ENCODE measurements at places on chromosomes 4 and X. TPM values are rescaled to one million over a fixed set of nuclear protein-coding genes. Genes with fewer than 3 reads are reported as not detected.

GRCh38 chr4:118284169-118284568, 68.6 kb downstream of the PRSS12 start:
- no peak for DNase-seq
- H3K4me3 ChIP-seq, result no peak overlapping the region
- peaks cover 20% of the 10 kb centered on the region for H3K4me1 ChIP-seq
- H3K27ac ChIP-seq, result no peak overlapping the region
- H3K36me3 ChIP-seq, result peaks cover 8% of the 10 kb centered on the region

BOD1L1 gene
- 45.7 TPM for total RNA-seq

FAT1 gene
- not detected for total RNA-seq

- H3K36me3 ChIP-seq, result no peaks in the 10 kb centered on the region
- H3K4me1 ChIP-seq, result no peaks in the 10 kb centered on the region
- H3K27ac ChIP-seq, result no peak overlapping the region
- DNase-seq, result no peak
- H3K4me3 ChIP-seq, result no peak overlapping the region
- no peaks in the 10 kb centered on the region for H3K27me3 ChIP-seq
Measured at GRCh38 chrX:650324-650723, 19.7 kb downstream of the SHOX start.

ARHGAP6 gene
- 0.11 TPM for total RNA-seq
